Posterior vena cava (tissue), 2 donors: ENCODE measurements at places on chromosomes 3 and 15.
A peak's percentile ranks its signal among the peaks of the same experiment; 100 is the strongest.

DNA sequence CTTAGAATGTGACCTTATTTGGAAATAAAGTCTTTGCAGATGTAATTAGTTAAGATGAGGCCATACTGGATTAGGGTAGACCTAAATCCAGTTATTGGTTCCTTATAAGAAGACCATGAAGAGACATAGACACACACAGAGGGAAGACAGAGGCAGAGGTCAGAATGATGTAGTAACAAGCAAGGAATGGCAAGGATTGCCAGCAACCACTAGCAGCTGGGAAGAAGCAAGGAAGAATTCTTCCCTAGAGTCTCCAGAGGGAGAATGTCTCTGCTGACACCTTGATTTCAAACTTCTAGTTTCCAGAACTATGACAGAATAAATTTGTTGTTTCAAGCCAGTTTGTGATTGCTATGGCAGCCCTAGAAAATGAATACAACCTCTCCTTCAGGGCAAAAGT is 116.7 kb downstream of the WDR76 start:
- no peak for DNase-seq

- no peak for DNase-seq
Measured at GRCh38 chr15:91941871-91942658, 88.6 kb downstream of the SLCO3A1 start.

- DNase-seq = no peak
Measured at GRCh38 chr3:13338996-13339395, 81.1 kb downstream of the NUP210 start.

DNA sequence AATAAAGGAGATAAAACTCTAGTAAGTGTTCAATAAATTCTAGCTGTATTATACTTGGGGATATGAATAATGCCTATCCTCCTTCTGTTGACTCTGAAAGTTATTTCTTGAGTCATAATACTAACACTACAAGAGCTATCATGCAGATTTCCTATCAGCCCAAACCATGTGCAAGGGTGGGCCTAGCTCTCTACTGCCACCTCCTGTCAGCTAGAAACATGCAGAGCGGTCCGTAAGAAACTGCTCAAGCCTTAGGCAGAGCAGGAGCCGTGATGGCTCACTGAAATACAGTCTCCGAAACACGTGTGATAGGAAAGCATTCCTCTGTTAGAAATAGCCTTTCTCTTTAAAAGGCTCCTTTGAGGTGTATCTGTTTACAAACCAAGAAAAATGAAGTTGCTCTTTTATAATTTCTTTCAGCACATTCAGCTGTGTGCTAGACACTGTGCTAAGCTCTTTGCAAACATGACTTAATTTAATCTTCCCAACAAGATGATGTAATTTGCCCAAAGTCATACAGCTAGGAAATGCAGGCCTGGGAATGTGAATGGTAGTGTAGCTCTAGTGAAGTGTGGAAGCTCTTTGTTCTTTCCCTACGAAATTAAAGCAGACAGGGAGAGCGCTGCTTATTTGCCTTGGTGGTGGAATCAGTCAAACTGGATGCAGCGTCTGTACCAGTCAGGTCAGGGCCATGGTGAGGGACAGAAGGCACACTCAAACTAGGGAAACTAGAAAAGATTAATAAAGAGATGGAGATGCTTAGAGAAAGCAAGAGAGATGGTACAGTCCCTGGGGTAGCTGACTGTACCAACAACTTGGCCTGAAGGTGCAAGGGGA is 43.1 kb downstream of the MTHFS start:
- peak; percentile 79 for DNase-seq

DNA sequence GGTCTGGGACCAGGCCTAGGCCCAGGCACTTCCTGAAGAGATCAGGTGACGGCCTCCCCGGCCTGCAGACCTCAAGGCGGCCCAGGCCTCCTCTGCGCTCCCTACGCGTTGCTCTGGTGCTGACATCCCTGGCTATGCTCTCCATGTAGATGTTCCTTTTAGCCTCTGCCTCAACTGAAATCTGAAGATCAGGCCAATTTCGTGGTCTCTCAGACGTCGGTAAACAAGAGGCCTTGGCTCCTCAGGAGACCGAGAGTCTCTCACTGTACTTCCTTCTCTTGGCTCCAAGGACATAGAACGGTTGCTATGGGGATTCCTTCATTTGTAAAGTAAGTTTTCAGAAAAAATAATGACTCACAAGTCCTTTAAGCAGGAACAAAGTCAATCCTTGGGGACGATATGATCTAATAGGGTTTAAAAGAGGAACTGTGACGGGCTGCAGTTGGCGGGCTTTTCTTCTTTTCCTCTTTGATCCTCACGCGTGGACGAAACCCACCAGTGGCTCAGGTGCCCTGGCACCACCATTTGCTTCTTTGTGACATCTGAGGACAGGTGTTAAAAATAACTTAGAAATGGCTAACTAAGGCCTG is 55.6 kb upstream of the CGNL1 start:
- peak; percentile 84 for DNase-seq

DNA sequence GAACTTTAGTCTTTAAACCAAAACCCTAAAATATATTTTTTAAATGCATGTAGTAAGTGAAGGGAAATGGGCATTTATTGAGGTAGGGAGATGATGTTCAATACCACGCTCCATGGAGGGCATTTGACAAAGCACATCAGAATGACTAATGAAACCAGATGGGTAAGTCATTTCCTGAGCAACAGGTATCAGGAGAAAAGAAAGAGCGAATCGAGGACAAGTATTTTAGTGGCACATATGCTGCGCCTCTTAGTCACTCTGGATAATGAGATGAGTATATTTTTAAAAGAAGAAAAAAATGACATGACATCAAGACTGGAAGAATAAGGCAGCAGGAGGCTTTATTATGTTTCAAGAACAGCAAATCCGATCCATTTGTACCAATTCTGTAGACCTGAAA is 129.0 kb upstream of the ARHGEF3 start:
- DNase-seq = no peak

- DNase-seq = no peak
Measured at GRCh38 chr3:120726791-120727190, 15.5 kb downstream of the RABL3 start.

GRCh38 chr3:170614214-170614966 is 28.5 kb upstream of the SLC7A14 start:
- DNase-seq = no peak

- peak; percentile 87 for DNase-seq
Measured at GRCh38 chr3:194140520-194141414, 4.8 kb downstream of the HES1 start.

- peak; percentile 66 for DNase-seq
Measured at GRCh38 chr3:128318275-128318941, 148.3 kb downstream of the DNAJB8 start.

DNA sequence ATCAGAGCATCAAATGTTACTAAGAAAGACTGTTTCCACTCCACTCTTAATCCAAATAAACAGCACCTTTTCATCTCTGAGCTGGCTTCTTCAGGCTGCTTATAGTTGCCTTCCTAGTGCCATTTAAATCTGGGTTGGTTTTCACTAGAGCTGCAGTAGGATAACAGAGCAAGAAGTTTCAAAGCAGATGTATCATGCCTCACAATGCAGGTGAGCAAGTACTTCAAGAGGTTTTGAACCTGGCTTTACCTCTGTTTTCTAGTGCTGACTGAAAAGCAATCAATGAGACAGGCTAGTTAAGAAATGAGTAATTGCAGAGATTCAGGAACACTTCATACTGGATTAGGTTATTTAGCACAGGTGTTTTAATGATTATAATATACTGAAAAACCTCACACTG is 147.7 kb upstream of the SATB1 start:
- no peak for DNase-seq

- no peak for DNase-seq
Measured at GRCh38 chr3:37074178-37074577, 80.9 kb downstream of the MLH1 start.

- DNase-seq = no peak
Measured at GRCh38 chr3:72549761-72550581, 298.3 kb downstream of the SHQ1 start.

DNA sequence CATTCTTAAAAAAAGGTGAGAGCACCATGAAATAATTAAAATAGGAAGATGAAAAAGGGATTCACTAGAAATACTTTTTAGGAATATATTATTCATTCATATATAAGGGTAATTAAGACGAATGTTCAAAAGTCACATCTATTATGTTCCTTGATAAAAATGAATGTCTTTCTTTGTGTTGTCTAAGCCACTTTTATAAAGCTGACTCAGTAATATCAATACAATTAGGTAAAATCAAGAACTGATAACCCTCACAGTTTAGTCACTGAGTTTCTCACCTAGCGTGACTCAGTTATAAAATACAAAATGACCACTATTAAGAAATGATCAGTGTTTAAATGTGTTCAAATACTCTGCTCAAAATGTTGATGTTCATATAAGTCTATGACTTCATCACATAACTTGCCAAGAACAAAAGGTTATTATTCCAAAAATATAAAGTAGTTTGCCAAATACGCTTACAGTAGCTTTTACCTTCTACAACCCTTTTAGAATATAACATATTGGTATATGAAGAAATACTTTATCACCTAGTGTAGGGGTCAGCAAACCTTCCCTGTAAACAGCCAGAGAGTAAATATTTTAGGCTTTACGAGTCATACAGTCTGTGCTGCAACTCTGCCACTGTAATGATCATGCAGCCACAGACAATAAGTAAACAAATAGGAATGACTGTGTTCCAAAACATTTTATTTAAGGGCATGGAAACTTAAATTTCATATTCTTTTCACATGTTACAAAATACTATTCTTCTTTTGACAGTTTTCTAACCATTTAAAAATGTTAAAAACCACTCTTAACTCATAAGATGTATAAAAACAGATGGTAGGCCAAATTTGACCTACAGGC is 369.8 kb downstream of the TBC1D5 start:
- no peak for DNase-seq

- DNase-seq = no peak
Measured at GRCh38 chr15:48307586-48307985, 23.6 kb upstream of the DUT start.

GRCh38 chr3:127034195-127034989 is 51.5 kb downstream of the PLXNA1 start:
- DNase-seq = peak; percentile 79

GRCh38 chr3:63967675-63968611 is 55.4 kb downstream of the PSMD6 start:
- no peak for DNase-seq

DNA sequence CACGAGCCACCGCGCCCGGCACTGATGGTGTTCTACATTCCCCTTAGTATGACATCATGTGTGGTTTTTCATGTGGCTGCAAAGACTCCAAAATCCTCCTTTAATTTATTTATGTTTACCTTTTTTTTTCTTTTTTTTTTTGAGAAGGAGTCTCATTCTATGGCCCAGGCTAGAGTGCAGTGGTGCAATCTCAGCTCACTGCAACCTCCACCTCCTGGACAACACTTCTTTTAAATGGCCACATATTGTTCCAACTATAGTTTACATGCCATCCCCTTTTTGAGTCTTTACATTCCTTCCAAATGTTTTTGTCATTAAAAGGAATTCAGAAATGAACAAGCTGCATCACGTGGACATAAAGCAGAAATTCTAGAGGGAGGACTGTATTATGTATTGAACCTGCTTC is 10.3 kb upstream of the CDV3 start:
- no peak for DNase-seq

- no peak for DNase-seq
Measured at GRCh38 chr3:38476157-38476756, 19.9 kb upstream of the EXOG start.

DNA sequence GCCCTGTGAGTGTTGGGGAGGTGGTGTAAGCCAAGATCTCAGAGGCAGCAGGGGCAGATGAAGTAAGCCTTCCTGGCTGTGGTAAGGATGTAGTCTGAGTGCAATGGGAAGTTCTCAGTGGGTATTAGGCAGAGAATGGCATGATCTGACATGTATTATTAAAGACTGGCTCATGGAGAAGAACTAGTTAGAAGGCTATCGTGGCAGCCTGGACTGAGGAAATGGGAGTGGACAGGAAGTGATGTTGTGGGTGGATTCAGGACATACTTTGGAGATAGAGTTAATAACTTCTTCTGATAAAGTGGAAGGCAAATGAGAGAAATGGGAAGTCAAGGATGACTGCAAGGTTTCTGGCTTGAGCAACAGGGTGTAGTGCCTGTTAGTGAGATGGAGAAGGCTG is 250.9 kb upstream of the CFAP20DC start:
- no peak for DNase-seq
